SW 1271 (cell line): ENCODE measurements at places on chromosomes 13 and 19.

- no peak for DNase-seq
Observed at GRCh38 chr19:48638831-48639381, 1.7 kb upstream of the DBP start.

GRCh38 chr13:30872276-30872594 lies 33.8 kb upstream of the MEDAG start:
- no peak for DNase-seq

- no peak for DNase-seq
Observed at GRCh38 chr13:91574766-91575165, 176.3 kb downstream of the GPC5 start.

DNA sequence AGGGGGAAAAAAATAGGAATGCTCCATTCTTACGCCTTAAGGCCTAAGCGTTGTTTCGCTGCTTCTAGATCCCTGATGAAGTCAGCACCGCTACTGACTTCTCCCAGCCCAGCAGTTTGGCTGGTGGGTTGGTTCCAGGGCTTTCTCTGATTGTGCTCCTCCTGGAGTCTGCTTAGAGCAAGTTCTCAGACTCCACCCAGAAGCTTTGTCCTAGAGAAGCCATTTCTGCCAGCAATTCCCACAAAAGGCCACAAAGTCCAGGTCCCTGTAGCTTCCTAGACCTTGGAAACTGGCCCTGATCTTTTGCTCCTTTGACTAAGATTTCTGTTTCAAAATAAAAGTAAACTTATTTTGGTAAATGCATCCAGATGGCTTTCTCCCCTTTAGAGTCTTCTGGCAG lies 65.4 kb downstream of the KCTD12 start:
- DNase-seq: no peak
